Amygdala (tissue), 56 donors: ENCODE measurements at places on chromosomes 12 and 14.

DNA sequence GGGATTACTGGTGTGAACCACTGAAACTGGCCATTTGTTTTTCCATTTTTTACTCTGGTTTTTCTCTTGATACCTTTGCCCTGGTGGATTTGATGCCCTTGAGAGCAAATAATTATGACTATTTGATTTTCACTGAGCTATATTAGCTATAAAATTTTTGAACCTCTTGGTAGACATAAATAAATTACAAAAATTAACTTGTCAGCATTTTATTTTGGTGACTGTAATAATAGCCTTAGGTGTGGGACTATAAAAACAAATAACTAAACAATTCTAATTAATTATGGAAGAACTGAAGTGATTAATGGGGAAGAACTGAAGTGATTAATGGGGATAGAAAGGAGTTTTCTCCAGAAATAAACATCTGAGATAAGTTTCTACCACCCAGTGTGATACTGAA, 62.7 kb downstream of the CAND1 start:
- no peak for DNase-seq

DNA sequence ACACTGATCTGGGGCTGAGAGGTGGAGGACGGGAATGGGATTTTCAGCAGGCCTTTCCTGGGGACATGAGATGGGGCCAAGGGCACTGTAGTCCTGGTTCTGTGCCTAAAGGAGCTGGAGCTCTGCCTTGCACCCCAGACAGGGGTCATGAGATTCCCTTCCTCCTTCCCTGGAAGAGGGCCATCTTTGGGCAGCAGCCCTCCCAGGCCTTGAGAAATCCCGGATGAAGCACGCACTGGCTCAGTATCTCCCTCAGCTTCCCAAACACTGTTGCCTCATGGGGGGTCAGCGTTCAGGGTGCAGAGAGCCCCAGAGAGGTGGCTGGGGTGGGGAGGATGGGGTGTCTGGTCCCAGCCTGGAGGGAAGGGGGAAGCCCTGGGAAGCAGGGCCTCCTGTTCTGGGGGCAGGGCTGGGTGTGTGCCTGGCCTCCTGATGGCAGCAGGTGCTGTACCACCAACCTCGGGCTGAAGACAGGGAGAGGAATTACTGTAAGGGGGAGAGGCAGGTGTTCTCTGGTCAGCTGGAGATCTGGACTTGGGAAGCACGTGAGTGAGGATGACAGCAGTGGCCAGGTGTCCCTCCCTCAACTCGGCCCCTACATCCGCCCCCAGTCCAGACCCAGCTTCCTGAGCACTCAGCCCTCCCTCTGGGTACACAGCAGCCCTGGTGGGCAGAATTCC, 8.4 kb upstream of the NR4A1 start:
- DNase-seq = no peak

GRCh38 chr12:116360579-116361413, 83.3 kb upstream of the MED13L start:
- no peak for DNase-seq

DNA sequence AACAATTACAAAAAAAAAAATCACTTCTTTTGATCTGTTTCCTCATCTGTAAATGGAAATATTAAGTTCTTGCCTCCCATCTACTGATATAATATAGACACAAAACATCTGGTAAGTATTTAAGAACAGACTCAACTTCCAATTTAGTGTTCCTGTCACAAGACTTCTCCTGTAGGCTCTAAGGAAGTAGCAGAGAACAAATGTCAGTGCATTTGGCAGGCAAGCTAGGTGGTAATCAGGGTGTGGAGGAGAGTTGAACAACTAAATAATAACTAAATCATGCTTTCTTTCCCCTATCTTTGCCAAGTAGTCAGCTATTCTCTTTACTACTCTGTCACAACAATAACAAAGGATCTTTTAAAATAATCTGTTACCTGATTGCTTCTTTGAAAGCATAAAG, 22.1 kb downstream of the BAZ1A start:
- DNase-seq = no peak

DNA sequence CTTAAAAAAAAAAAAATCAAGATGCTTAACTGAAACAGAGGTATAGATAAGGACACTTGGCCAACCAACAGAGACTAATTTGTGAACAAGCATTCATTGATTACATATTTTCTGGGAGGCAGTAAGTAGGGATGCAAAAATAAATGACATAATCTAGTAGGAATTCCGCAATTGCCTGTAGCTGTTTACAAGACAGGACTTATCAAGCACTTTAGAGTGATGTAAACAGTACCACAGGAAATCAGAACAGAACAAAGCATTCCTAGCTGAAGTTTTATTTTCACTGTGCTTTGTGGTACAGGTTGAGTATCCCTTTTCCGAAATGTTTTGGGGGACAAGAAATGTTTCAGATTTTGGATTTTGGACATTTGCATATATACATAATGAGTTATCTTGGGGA, 68.2 kb upstream of the FGD4 start:
- no peak for DNase-seq

DNA sequence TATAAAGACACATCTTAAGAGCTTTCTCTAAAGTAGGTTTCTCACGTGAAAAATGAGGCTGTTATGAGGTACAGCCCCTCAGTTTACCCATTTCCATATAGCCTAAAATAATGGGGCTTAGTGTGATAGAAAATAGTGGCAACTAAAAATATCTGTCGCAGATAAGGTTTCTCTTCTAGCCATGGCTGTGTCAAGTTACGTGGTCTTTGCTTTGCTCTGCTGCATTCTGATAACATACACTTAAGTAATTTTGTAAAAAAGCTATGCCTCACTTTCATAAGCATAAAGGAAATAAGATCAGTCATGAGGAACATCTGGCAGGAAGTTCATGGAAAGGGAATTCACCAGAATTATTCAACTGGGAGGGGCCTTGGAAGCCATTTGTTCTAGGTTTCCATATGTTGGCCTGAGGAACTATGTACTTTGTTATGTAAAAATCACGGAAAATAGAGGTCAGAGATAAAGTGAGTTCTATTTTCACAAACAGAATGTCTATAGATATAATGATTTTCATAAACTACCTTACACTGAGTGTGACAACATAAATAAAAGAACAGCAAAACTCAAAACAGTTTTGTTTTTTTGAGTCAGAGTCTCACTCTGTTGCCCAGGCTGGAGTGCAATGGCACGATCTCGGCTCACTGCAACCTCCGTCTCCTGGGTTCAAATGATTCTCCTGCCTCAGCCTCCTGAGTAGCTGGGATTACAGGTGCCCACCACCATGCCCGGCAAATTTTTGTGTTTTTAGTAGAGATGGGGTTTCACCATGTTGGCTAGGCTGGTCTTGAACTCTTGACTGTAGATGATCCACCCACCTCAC, 195.6 kb upstream of the KRR1 start:
- DNase-seq = no peak

GRCh38 chr14:87898301-87898700, 94.7 kb downstream of the GALC start:
- no peak for DNase-seq

DNA sequence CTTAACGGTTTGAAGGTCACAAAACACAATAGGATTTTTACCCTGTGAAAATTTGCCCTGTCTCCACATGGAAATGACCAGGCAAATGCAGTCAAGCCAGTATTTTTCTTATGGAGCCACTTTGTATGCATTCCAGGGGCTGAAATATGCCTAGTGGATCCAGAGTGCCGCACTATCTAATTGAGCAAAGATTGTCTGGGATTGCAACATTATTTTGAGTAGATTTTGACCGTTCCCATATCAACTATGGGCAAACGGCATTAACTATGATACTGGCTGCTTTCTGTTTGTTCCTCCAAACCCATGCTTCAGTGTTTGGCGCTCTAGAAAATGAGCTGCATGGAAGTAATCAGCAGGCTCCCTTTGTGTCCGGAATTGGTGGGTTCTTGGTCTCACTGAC, 223.0 kb downstream of the BTG1 start:
- no peak for DNase-seq

DNA sequence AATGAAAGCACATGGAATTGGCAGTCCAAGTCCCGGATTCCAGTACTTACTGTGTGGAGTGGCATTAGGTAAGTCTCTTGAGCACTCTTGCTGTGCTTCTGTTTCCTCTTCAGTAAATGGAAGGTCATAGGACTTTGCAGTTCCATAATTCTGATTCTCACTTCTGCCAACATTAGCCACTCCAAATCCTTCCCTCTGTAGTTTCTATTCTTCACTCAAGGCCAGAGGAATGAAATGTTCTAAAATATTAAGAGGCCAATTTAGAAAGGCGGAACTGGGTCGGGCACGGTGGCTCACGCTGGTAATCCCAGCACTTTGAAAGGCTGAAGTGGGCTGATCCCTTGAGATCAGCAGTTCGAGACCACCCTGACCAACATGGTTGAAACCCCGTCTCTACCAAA, 19.8 kb upstream of the SLC5A8 start:
- DNase-seq = no peak

GRCh38 chr12:49806321-49806813, 21.8 kb downstream of the NCKAP5L start:
- no peak for DNase-seq

GRCh38 chr12:119547001-119547400, 46.6 kb upstream of the TMEM233 start:
- no peak for DNase-seq

DNA sequence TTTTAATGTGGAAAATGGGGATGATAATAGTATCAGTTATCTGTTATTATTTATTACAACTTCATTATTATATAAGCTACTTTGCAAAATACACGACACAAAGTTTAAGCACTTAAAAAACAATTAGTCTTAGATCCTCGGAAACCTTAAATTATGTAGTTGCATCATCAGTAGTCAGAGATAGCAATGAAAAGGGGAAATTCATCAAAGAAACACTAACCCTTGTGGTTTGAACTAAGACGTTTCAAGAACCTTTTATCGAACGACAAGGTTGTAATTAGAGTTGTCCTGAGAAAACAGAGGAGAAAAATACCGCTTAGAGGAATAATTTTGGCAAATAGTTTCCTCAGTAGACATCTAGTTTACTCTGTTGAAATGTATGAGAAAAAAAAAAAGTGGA, 198.5 kb downstream of the PTPRO start:
- DNase-seq = no peak

GRCh38 chr14:105487986-105488777, 1.5 kb downstream of the CRIP1 start:
- no peak for DNase-seq

- DNase-seq = no peak
Measured at GRCh38 chr12:46358791-46359666, 13.5 kb downstream of the SLC38A2 start.
